ENCODE measurements at places on chromosomes 7 and 10.

DNA sequence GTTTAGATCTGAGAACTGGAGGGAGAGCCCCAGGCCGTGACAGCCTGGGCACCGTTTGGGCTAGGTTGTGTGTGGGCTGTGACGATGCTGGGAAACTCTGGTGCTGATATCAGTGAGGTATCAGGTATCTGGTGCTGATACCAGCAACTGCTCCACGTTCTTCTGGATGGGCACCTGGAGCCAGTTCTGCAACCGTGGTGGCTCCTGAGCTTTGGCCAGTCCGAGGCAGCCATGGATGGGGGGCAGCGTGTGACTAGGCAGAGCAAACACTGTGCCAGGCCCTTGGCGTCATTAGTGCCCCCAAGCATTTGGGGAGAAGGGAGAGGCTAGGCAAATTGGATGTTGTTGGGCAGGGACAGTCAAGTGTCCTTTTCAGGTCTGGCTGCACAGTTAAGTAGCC, 57.9 kb downstream of the ZNF467 start:
- peak; percentile 48 for DNase-seq

DNA sequence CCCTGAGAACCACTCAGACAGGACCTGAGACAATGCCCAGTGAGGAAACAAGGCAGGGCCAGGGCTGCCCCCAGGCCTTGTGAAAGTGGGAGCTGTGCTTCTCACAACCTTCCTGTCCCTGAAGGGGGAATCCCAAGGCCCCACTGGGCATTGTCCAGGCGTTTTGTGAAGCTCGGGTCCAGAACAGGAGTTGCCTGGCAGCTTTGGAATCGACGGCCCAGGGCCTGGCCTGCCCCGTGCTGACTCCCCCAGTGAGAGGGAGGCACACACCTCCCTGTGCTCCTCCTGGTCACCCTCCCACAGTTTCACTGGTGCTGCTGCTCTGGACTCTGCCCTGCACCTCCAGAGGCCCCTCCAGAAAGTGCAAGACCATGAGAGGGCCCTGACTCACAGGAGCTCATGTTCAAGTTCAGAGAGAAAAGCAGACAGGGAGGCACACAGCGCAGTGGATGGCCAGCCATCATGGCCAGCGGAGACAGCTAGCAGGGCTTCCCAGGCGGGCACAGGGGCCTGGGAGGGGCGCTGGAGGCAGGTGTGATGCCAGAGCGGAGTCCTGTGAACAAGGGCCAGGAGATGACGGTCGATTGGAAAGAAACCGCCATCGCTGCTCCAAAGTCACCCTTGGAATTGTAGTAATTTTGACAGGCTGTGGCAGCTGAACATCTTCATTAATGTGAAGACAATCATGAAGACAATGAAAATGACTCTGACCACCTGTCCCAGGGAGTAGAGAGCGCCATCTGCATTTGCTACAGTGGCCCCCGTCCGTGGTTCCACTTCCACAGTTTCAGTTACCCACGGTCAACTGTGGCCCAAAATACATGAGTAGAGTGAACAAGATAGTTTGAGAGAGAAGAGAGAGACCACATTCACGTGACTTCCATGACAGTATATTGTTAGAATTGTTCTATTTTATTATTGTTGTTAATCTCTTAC, 103.7 kb downstream of the MKI67 start:
- no peak for DNase-seq

- peak; percentile 38 for DNase-seq
Observed at GRCh38 chr10:46294641-46295220, 7.9 kb downstream of the ANTXRL start.

- no peak for DNase-seq
Observed at GRCh38 chr10:70811881-70812280, 3.9 kb upstream of the SGPL1 start.

DNA sequence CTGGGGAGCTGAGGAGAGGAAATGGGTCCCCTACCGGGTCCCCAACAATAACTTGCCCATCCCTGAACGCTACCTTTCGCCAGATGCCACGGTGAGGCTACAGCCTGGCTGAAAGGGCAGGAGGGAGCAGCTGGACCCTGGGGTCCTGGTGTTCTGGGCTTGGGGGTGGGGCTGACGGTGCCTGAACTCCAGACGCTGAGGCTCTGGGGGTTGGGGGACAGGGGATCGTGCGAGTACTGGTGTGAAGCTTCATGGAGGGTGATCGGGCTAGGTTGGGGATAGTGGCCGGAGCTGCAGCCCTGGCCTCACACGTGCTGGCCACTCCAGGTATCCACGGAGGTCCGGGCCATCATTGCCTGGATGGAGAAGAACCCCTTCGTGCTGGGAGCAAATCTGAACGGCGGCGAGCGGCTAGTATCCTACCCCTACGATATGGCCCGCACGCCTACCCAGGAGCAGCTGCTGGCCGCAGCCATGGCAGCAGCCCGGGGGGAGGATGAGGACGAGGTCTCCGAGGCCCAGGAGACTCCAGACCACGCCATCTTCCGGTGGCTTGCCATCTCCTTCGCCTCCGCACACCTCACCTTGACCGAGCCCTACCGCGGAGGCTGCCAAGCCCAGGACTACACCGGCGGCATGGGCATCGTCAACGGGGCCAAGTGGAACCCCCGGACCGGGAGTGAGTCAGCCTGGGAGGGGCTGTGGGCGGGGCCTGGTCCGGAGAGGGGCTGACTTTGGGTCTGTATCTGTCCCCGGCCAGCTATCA, 8.3 kb downstream of the AEBP1 start:
- no peak for DNase-seq

- DNase-seq = no peak
Observed at GRCh38 chr10:99676426-99676825, 17.1 kb downstream of the ENTPD7 start.

GRCh38 chr7:108522780-108523179, 3.2 kb downstream of the PNPLA8 start:
- DNase-seq = no peak

- DNase-seq = peak; percentile 64
Observed at GRCh38 chr7:139570119-139570518, 46.6 kb downstream of the CLEC2L start.

GRCh38 chr7:106866298-106867281, 1.5 kb downstream of the PIK3CG start:
- no peak for DNase-seq

All from endodermal cell (in vitro differentiated cells).